ENCODE measurements at places on chromosomes 12 and 14.

DNA sequence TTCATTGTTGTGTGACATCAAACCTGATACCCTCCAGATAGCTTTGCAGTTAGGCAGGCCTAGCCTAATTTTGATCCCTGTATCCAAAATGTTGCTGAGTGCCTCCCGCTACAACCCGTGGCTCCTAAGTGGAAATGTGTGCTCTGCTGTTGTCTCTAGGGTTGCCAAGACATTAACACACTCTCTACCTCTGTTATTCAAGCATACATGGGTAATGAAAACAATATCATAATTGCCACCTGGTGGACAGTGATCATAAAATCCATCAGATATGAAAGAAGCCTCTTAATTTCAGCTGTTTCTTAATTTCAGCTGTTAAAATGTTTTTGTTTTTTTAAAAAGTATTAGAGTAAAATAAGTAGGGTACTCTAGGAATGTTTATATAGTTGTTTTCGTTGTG lies 93.5 kb downstream of the PLEKHA5 start:
- no peak overlapping the region for H3K27ac ChIP-seq
- peaks cover 3% of the 10 kb centered on the region for H3K4me1 ChIP-seq
- no peak overlapping the region for H3K4me3 ChIP-seq
- no peaks in the 10 kb centered on the region for H3K36me3 ChIP-seq

DNA sequence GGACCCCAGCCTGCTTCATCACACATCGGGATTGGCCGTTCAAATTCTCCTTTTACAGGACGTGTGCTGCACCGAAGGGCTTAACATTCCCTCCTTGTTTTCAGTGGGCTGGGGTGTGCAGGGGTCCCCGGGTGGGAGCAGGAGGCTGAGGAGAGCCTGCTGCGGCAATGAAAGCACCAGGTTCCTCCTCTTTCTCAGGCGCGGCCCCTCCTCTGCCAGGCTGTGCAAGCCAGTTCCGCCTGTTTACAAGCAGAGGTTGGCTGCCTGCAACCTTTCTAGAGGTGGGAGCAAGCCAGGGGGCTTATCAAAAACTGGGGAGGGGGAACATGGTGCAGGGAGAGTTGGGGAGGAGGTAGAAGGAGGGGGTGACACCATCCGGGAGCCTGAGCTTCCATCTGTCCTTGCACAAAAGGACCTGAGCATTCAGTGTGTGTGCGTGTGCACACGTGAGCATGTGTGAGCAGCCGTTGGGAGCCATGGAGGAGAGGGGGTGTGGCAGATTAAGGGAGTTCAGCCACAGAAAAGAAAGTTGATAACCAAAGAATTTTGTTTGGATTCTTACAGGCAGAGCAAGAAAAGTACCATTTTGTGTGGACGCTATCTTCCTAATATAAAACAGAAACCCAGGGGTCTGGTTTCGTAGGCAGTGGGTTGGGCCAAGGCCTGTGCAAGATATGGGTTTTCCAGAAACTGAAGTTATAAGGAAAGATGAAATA lies 108.8 kb upstream of the RFLNA start:
- H3K27me3 ChIP-seq = peaks cover 31% of the 10 kb centered on the region
- no peak overlapping the region for H3K27ac ChIP-seq
- H3K4me3 ChIP-seq = no peak overlapping the region
- no peaks in the 10 kb centered on the region for H3K4me1 ChIP-seq
- no peak for DNase-seq
- H3K36me3 ChIP-seq = no peaks in the 10 kb centered on the region

DNA sequence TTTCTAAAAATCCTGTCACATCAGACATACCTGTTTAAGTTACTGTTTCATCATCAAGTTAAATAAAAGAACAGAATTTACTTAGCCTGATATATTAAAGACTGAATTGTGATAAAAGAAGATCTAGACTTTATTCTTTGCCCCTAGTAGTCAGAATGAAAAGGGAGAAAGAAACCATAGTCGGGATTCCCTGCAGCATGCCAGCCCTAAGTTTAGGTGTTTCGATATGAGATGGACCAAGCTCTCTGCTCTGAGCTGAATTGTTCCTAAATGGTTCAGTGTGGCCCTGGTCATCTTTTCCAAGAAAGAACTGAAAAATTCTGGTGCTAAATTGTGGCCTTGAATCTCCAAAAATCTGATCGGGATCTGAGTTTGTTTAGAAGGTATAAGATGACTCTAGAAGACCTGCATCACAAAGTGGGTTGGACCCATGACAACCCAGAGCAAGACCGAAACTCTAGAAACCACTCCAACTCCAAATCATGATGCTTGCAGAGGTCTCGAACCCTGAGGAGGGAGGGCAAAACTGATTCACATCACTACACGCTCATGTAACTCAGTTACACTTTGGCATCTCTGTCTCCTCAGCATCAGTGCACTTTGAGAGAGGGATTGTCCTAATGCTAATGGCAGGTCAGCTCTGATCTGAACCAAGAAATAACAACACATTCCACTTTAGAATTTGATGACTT lies 15.7 kb downstream of the PTGER2 start:
- H3K27ac ChIP-seq = peak overlapping the region; percentile 75
- H3K4me1 ChIP-seq = peaks cover 70% of the 10 kb centered on the region
- H3K4me3 ChIP-seq = peak overlapping the region; percentile 33
- no peaks in the 10 kb centered on the region for H3K27me3 ChIP-seq
- no peak for DNase-seq
- peaks cover 24% of the 10 kb centered on the region for H3K36me3 ChIP-seq

DNA sequence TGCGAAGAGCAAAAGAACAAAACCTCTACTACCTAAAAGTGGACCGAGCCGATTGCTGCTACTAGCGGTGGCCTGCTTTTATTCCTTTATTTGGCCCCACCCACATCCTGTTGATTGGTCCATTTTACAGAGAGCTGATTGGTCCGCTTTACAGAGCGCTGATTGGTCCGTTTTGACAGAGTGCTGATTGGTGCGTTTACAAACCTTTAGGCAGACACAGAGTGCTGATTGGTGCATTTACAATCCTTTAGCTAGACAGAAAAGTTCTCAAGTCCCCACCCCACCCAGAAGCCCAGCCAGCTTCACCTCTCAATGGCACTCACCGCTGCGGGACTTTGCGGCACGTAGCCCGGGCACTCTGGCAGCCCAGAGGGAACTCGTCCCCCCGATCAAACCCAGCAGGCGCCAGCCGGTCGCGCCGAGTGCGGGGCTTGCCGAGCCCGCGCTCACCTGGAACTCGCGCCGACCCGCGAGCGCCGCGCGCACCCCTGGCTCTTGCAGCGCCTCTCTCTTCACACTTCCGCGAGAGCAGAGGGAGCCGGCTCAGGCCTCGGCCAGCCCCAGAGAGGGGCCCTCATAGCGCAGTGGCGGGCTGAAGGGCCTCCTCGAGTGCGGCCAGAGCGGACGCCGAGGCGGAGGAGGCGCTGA lies 8.7 kb upstream of the FGD4 start:
- peak overlapping the region; percentile 33 for H3K4me3 ChIP-seq
- no peaks in the 10 kb centered on the region for H3K36me3 ChIP-seq
- no peak for DNase-seq
- H3K27ac ChIP-seq = no peak overlapping the region
- H3K4me1 ChIP-seq = peaks cover 3% of the 10 kb centered on the region

GRCh38 chr12:56990648-56991318 lies 15.6 kb downstream of the ZBTB39 start:
- peak overlapping the region; percentile 47 for H3K27ac ChIP-seq
- no peak for DNase-seq
- H3K4me3 ChIP-seq = no peak overlapping the region
- H3K27me3 ChIP-seq = no peaks in the 10 kb centered on the region
- peaks cover 4% of the 10 kb centered on the region for H3K36me3 ChIP-seq

GRCh38 chr12:41983394-41983793 lies 161.3 kb downstream of the GXYLT1 start:
- DNase-seq = no peak
- no peaks in the 10 kb centered on the region for H3K36me3 ChIP-seq
- no peak overlapping the region for H3K4me3 ChIP-seq
- peaks cover 46% of the 10 kb centered on the region for H3K27me3 ChIP-seq
- H3K4me1 ChIP-seq = no peaks in the 10 kb centered on the region

GRCh38 chr14:87698481-87698880 lies 294.5 kb downstream of the GALC start:
- H3K27me3 ChIP-seq = no peaks in the 10 kb centered on the region
- H3K4me1 ChIP-seq = no peaks in the 10 kb centered on the region
- H3K36me3 ChIP-seq = no peaks in the 10 kb centered on the region
- H3K27ac ChIP-seq = no peak overlapping the region

GRCh38 chr14:41859336-41859735 lies 252.7 kb downstream of the LRFN5 start:
- H3K4me1 ChIP-seq = no peaks in the 10 kb centered on the region
- DNase-seq = no peak
- no peak overlapping the region for H3K4me3 ChIP-seq
- H3K27ac ChIP-seq = no peak overlapping the region
- no peaks in the 10 kb centered on the region for H3K27me3 ChIP-seq

DNA sequence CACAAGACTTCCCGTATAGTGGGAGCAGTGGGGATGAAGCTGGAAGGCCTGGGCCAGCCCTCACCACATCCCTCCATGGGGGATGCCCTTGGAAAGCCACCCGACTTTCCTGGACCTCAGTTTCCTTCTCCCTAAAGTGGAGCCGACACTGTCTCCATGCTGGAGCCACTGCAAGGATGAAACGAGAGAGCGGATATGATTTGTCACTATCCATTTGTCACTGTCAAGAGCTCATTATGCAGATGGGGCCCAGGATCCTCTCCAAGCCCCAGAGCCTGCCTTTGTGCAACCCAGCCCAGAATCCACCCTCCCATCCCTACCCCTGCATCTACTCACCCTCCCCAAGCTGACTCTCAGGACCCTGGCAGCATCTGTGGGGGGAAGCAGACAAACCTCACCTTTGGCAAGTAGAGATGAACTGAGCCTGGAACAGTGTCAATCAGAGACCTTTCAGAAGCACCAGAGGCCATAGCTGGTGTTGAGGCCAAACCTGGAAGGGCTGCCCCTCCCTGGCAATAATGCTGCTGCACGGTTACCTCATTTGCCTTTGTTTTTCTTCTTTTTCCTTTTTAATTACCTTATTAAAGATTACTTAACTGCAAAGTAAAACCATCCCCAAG lies 287.7 kb upstream of the RTL1 start:
- H3K4me1 ChIP-seq = no peaks in the 10 kb centered on the region
- H3K36me3 ChIP-seq = peaks cover 2% of the 10 kb centered on the region
- peaks cover 23% of the 10 kb centered on the region for H3K27me3 ChIP-seq

GRCh38 chr14:97057238-97058073 lies 260.3 kb downstream of the VRK1 start:
- peaks cover 19% of the 10 kb centered on the region for H3K27me3 ChIP-seq
- H3K4me3 ChIP-seq = no peak overlapping the region
- no peak for DNase-seq
- no peak overlapping the region for H3K27ac ChIP-seq

GRCh38 chr12:116241157-116241759 lies 36.2 kb downstream of the MED13L start:
- no peak for DNase-seq
- no peak overlapping the region for H3K27ac ChIP-seq
- no peak overlapping the region for H3K4me3 ChIP-seq
- H3K4me1 ChIP-seq = peaks cover 33% of the 10 kb centered on the region
- peaks cover 4% of the 10 kb centered on the region for H3K36me3 ChIP-seq
